ENCODE measurements at places on chromosomes 4 and X.

GRCh38 chrX:31555506-31555905 lies 483.7 kb upstream of the FTHL17 start:
- no peak for DNase-seq

DNA sequence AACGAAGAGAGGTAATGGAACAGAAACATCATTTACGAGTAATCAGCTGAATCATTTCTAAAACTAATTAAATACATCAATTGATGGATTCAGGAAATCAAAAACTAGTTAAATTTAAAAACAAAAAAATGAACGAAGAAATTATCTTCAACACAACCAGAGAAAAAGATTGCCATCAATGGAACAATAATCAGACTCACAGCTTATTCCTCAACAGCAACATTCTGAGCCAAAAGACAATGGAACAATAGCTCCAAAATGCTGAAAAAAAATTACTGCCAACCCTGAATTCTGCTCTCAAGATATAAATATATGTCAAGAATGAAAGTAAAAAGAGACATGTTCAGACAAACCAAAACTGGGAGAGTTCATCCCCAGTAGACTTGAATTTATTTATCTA lies 65.5 kb upstream of the KLF3 start:
- no peak for DNase-seq

- no peak for DNase-seq
Observed at GRCh38 chr4:41679991-41680390, 68.5 kb downstream of the PHOX2B start.

DNA sequence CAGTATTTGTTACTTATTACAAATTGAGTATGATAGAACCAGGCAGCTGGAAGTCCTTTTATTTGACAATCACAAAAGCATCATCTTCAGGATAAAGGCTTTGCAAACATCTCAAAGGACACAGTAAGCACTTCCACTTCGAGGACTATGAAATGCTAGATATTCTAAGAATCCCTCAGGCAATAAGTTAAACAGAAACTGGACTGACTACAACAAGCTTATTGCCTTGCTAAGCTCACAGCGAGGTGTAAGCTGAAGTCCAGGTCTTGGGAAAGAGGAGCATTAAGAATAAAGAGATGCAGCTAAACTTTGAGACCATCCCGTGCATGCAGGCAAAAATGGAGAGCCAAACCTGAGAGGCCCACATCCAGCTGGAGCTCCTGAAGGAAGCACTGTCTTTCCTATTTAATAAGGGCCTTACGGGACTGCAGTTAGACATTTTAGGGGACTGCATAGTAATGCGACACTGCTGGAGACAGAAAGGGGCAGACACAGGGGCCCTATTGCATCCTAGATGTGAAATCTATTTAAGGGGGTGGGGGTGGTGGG lies 38.7 kb downstream of the DCHS2 start:
- no peak for DNase-seq

- no peak for DNase-seq
Observed at GRCh38 chr4:146975527-146975926, 29.9 kb upstream of the TTC29 start.

GRCh38 chrX:136259543-136259942 lies 8.3 kb upstream of the MAP7D3 start:
- DNase-seq: no peak

GRCh38 chr4:185638093-185638492 lies 102.8 kb upstream of the PDLIM3 start:
- no peak for DNase-seq

Data from 8988T (cell line).